ENCODE measurements at places on chromosomes 2 and 18. TPM values are rescaled to one million over a fixed set of nuclear protein-coding genes. Genes with fewer than 3 reads are reported as not detected.

- DNase-seq, result no peak
Measured at GRCh38 chr2:197247083-197247482, 63.5 kb downstream of the ANKRD44 start.

Gene AKAIN1
- not detected for total RNA-seq

GRCh38 chr2:7020468-7020867, 103.3 kb downstream of the RNF144A start:
- no peak for DNase-seq

DNA sequence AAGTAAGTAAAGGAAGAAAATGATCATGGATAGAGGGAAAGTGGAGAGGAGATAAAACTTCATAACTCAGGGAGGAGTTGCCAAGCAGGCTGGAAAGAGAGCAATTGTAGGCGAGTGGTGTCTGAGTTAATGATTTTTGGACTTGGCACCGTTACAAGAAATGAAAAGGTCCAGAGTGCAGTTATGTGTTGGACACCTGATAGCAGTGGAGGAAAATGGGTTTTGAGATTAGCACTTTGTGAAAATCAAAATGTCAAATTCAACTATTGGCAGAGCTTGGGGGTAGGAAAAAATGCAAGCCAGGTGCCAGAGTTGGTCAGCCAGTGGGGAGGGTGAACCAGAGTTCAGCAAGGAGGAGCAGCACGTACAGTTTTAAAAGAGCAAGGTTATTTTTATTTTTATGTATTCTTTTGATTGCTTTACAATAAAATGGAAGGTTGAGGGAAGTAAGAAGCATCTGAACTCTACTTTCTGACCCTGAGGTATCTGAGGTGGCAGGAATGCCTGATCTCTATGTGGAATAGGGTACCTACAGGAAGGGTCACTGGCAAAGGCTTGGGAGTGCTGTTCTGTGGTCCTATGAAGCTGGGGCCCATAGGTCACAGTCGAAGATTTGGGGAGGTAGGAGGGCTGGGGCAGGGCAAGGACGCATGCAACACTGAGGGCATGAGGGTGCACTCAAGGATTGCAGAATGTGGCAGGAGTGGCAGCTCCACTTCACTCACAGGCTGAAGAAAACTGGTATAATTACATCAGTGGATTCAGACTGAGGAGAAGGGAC, 127.5 kb downstream of the CD8B2 start:
- no peak for DNase-seq

DNA sequence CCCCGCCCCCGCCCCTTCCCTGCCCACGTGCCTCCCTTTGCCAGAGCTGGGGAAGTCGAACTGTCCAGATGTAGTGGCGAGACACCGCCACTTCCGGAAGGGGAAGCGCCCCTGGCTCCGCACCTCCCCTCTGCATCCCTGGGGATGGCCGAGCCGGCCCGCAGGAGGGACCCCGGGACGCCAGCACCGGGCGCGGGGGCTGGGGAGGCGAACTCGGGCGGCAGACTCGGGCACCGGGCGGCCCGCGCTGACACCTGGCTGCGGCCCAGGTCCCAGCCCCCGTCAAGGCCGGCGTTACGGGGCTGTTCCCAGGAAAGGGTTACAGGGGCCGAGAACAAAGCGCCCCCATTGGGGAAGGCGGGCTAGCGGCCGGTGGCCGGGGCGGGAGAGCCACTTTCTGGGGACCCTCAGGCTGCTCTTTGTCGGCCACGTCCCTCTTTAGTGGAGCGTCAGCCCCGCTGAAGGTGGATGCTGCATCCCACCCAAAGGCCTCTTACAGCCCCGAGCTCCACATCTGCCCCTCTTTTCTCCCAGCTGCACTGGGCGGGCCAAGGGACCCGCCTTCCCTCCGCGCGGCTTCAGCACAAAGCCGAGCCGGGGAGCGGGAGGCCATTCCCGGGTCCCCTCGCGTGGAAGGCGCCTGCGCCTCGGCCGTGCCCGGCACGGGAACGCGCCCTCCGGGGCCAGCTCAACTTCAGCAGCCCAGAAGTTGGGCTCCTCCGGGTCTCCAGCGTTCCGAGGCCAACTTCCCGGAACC, 1.3 kb downstream of the SDC1 start:
- DNase-seq, result peak; percentile 49

DNA sequence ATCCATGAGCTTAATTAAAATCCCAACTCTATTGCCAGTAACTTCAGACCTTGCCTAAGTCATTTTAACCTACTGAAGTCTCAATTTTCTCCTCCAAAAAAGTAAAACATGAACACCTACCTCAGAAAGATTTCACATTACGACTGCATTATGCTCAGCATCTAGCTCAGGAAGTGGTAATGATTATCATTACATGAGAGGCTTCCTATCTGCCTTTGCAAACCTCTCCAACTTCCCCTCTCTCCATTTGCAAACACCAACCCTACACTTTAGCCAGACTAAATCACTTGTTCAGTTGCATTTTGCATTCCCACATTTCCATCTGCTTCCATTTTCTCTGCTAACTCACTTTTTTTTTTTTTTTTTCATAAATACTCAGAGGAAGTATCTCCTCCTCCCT, 6.8 kb downstream of the SLC38A11 start:
- no peak for DNase-seq

Measured in fibroblast of the aortic adventitia (primary cell).